ENCODE measurements at places on chromosomes 16 and 17.

DNA sequence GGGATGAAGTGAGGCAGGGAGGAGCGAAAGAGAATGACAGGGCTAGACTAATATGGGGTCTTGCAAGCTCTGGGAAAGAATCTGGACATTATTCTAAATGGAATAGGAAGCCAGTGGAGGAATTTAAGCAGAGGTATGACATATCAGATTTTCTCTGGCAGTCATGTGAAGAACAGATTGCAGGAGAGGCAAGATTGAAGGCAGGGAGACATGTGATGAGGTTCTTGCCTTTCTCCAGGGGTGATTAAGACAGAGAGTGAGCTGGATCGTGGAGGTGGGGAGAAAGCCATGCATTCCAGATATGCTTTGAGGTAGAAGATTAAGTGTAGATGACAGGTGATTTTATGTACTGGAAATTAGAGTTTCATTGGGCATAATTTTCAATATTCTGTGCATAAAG lies 4.3 kb upstream of the THAP11 start:
- DNase-seq = no peak

DNA sequence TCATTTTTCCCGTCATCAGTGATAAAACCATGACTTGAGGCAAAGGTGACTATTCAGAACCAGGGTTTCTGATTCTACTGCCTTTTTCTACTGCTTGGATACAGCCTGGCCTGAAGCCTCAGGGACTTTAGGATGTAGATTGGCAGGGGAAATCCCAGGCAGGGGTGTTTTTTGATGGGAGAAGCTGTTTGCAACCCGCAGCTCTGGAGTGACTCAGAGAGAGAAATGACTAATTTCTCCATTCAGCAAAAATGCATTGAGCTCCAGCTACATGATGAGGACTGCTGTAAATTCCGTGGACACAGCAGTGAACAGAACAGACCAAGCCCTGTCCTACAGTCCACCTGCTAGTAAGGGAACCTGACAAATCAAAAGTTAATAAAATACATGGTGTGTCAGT lies 560.6 kb downstream of the CDH13 start:
- no peak for DNase-seq

DNA sequence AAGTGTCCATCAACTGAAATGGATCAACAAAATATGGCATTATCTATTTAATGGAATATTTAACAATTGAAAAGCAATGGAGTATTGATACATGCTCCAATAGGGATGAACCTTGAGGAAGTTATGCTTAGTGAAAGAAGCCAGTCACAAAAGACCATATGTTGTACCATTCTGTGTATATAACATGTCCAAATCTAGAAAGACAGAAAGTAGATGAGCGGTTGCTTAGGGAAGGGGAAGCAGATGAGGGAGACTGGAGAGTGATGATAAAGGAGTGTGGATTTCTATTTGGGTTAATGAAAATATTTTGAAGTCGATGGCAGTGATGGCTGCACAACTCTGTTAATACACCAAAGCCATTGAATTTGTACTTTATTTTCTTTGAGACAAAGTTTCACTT lies 8.5 kb upstream of the ERN1 start:
- no peak for DNase-seq

GRCh38 chr16:450785-451512 lies 25.5 kb downstream of the RAB11FIP3 start:
- DNase-seq = no peak

DNA sequence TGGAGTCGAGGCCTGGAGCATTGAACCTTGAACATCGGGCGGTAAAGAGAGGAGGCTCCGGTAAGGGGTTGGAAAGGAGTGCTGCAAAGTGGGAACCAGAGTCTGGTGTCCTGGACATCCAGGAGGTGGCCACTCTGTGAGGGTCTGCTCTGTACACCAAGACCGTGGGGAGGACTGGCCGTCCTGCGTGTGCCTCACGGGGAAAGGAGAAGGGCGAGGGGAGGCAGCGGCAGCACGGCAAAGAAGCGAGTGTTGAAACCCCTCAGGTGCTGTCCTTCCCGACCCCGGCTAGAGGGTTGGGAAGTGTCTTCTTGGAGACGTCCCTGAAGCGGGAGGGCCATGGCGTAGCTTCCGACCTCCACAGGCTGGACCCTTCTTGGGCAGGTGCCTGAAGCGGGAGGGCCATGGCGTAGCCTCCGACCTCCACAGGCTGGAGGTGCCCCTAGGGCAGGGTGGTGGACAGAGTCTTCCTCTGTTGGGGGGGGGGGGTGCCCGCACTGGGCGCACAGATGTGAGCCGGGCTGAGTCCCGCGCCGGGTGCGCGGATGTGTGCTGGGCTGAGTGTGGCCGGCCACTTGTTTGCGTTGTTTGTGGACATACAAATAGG lies 42.0 kb downstream of the FOXK2 start:
- DNase-seq = no peak

- peak; percentile 55 for DNase-seq
Observed at GRCh38 chr16:68284847-68285246, 20.5 kb downstream of the SLC7A6 start.

DNA sequence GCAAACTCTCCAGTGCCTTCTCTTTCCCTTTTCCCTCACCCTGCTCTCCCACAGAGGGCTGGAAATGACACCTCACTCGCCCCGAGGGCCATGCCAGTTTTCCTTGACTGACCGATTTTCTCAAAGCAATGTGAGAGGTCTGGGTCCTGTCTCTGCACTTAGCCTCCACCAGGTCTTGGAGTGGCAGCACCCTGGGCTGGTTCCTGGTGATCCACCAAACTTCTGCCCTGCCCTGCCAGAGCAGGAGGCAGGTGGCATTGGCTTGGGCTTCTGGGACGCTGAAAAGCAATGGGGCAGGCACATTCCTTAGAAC lies 97.5 kb downstream of the RAB11FIP4 start:
- no peak for DNase-seq

DNA sequence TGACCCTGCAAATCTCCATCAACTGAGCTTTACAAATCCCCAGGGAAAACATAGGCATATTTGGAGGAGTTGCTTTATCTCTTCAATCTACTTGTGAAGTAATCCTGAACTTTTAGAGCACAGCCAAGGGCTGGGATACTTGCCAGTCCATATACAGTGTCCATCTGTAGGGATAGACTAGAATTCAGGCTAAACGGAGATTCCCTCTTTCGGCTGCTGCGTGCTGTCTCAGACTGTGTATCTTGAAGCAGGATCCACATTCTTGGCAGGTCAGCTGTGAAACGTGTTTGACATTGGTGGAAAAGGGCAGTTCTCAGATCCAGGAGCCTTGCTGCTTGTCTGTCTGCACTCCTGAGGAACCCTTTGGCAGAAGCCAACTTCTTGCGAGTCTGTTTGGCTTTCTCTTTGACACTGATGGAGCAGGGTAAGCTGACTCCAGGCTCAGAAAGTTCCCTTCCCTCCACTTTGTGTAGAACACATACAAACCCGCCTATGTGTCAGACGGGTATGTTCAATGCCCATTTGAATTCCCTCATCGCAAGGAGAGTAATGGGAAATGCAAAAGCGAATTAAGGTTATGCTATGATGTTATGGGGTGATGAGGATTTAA lies 221.8 kb downstream of the MAP2K4 start:
- DNase-seq = no peak

GRCh38 chr17:17549732-17550366 lies 41.7 kb downstream of the PEMT start:
- no peak for DNase-seq

- no peak for DNase-seq
Observed at GRCh38 chr17:81713004-81713555, 996 bp downstream of the SLC25A10 start.

- DNase-seq = no peak
Observed at GRCh38 chr17:31374094-31374447, 17.4 kb upstream of the RAB11FIP4 start.

DNA sequence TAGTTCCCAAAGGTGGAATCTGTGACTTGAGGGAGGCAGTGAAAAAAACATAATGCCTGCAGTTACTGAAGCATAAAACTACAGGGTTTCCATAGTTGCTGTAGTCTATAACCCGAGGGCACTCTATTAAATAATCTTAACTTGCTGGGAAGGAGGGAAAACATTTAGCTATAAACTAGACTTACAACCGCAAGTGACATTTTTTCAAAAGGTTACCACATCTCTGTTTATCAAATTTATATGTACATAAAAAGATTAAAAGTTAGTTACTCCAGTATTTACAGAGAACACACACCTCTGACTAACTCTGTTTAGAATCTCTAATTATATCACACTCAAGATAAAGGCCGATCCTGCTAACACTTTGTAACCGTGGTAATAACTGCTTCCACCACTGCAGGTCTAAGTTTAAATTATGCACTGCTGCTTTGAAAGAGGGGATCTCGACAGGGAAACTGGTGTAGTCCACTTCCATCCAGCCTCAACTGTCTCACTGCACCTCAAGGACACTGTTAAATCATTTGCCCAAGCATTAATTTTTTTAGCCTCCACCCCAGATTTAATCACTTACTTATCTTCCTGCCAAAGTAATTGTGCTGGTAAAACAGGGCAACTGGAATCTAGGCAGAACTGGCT lies 14.6 kb downstream of the KCNJ16 start:
- no peak for DNase-seq

GRCh38 chr17:17402558-17402957 lies 74.2 kb upstream of the MED9 start:
- DNase-seq = no peak

DNA sequence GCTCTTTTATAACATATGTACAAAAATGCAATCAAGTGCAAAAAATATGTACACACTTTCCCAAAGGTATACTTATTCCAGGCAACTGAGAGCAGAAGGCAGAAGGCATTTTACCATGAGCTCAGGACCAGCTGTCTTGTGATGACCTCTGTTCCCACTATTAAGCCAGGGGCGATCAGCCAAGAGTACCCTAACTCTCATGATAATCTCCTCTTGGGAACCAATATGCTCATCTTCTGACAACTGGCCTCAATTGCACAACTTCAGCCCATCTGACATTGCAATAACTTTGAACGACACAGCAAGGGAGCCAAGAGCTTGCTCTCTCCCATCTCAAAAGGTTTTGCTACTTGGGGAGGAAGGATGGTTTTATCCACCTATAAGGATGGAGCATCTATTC lies 471.9 kb downstream of the HS3ST3B1 start:
- DNase-seq = no peak

GRCh38 chr17:28763804-28764266 lies 20.0 kb downstream of the TRAF4 start:
- peak; percentile 85 for DNase-seq

DNA sequence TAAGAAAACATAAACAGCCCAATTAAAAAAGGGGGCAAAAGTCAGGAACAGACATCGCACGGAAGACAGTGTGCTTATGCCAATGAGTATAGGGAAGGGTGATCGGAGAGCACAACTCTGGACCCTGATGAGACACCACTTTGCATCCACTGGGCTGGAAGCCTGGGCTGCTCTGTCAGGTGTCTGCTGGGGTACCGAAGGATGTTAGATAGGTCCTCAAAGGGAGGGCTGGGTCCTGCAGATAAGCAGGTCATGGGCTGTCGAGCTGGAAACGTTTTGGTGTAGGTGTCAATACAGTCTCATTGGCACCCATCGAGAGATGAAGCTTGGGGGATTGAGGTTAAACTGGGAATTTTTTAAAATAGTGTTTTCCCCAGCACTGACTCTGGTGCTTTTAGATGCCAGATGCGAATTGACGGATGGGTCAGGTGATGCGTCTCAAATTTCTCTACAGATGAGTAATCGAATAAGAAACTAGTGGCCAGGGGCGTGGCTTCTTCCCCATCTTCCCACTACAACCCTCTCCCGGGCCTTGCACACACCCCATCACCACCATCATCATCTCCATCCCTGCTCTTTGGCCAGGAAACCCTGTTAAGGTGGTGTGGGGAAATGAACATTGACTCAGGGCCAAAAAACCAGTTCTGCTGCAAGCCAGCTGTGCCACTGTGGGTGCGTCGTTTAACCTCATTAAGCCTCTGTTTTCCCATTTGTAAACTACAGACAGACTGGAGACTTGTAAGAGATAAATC lies 47.8 kb upstream of the IRF8 start:
- DNase-seq = no peak

- no peak for DNase-seq
Observed at GRCh38 chr16:7602291-7602950, 269.8 kb downstream of the RBFOX1 start.

DNA sequence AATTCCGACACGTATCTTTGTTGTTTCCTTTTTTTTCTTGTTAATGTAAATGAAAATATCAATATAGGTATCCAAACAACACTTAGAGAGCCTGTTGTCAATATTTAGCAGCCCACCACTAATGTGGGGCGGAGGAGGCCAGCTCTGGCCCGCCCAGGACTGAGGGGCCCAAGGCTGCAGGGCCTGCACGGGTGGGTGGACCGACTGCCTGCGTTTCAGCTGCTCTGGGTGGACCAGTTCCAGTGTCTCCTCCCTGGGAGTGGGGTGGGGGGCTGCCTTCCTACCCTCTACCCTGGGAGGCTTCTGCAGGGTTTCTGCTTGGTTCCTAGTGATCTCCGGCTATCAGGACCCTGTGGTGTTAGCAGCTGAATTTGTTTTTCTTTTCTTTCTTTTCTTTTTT lies 15.9 kb upstream of the ADGRG1 start:
- DNase-seq = no peak

GRCh38 chr17:61366076-61366714 lies 33.4 kb upstream of the TBX2 start:
- no peak for DNase-seq

- DNase-seq = no peak
Observed at GRCh38 chr17:73184136-73184993, 8.5 kb upstream of the COG1 start.

- DNase-seq = no peak
Observed at GRCh38 chr16:25372716-25373115, 115.1 kb upstream of the ZKSCAN2 start.

All from CD4-positive, alpha-beta T cell treated with Interleukin-4 for 1 hour (primary cell).